ENCODE measurements at places on chromosomes 4 and X.

GRCh38 chrX:154399527-154400368, 1.6 kb downstream of the RPL10 start:
- peak; percentile 52 for DNase-seq

DNA sequence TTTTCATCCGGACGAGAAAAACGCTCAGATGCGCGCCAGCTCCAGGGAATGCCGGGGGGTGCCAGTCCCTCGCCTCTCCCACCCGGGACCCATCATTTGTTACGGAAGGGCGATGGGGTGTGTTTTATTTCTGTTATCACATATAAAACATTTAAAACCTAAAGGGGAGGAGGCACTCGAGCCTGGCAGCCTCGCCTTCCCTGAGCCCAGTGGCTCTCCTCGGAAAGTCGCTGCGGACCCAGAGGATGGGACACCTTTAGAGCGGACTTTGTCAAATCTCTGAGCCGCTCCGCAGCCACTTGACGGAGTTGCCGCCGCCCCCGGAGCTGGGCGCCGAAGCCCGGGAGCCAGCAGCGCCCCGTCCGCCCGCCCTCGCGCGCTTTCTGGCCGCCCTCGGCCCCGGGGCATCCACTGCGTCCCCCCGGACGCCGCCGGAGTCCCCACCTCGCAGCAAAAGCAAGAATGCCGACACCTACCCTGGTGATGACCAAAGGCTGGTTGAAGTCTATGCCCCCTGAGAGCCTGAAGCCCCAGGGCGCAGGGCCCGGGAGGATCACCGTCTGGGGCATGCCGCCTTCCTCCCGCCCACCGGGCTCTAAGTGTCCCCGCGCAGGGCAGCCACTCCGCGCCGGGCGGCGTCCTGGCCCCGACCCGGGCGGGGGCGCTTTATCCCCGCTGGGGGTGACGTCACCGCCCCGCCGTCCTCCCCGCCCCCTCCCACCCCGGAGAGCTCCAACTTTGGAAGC, at the start of gene PDLIM3:
Gene PDLIM3 (minus strand): TSS at position 642 of the 746 bp plus-strand sequence. CDS start 73 bp downstream, at position 569.
- DNase-seq = no peak

- no peak for DNase-seq
Measured at GRCh38 chrX:22950269-22951266, 49.2 kb upstream of the DDX53 start.

- no peak for DNase-seq
Measured at GRCh38 chr4:154491341-154492271, at the start of gene DCHS2. Gene DCHS2, minus strand, starts transcription at chr4:154491799. Its CDS starts 444 bp downstream, at chr4:154491355.
